Activated CD4-positive, alpha-beta T cell treated with anti-CD3 and anti-CD28 coated beads, Interleukin-2, amount 10 ng/mL, durations not matched to agents 7 days and 5 days (primary cell): ENCODE measurements at places on chromosomes 16 and 17. TPM values are rescaled to one million over a fixed set of nuclear protein-coding genes. Genes with fewer than 3 reads are reported as not detected.

ZSCAN10 gene
- 0.29 TPM for total RNA-seq

TMEM100 gene
- not detected for total RNA-seq

FMNL1 gene
- 391 TPM for total RNA-seq

CDC42EP4 gene
- total RNA-seq: 2.1 TPM

DNA sequence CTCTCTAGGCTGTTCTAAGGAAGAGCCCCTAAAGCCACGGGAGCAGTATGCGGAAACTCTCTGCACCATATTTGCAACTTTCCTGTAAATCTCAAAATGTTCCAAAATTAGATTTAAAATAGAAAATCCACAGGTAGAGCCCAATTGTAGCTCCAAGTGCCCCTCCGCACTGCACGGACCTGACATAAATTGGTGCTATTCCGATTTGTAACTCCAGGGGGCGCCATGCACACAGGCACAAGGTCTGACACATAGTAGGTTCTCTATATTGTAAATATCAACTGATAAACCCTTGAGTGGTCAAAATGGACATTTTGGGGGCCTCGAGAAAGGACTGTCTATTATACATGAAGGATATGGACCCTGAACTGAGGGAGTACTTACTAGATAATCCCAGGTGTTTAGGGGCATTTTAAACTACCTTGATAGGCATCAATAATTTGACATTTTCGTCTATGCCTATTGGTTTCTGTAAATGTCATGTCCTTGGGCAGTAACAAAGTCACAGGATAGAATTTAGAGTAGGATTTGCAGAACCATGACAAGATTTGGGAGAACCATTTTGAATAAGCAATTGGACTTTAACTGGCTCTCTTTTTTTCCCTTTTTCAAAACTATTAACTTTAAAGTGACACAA lies 36.6 kb upstream of the TMEM132E start:
- H3K4me3 ChIP-seq: no peak overlapping the region
- no peaks in the 10 kb centered on the region for H3K36me3 ChIP-seq
- H3K27me3 ChIP-seq: peaks cover 28% of the 10 kb centered on the region
- peak; percentile 66 for DNase-seq
- no peaks in the 10 kb centered on the region for H3K4me1 ChIP-seq

- no peaks in the 10 kb centered on the region for H3K36me3 ChIP-seq
- H3K27me3 ChIP-seq: peaks cover 7% of the 10 kb centered on the region
- no peak overlapping the region for H3K27ac ChIP-seq
These were observed 25.6 kb upstream of the CNOT1 start for GRCh38 chr16:58655215-58655596.

OGFOD3 gene
- 28.0 TPM for total RNA-seq

DNA sequence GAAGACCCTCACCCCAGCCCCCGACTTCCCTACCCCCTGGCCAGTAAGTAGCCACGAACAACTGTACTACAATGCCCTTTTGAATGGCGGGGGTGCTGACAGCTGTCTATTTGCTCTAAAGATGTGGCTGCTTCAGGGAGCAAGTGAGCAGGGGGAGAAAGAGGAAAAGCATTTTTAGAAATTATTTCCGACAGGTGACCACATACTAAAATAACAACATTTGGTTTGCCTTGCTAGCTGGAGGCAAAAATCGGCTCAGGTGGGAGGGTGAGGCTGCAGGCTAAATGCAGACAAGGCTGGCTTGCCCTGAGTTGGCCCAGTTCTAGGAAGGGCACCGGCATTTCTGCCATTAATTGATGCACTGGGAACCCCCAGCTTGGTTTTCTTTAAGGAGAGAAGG lies 188.5 kb downstream of the XYLT1 start:
- no peak overlapping the region for H3K4me3 ChIP-seq
- H3K27ac ChIP-seq: no peak overlapping the region
- peaks cover 2% of the 10 kb centered on the region for H3K36me3 ChIP-seq
- H3K4me1 ChIP-seq: peaks cover 17% of the 10 kb centered on the region
- no peaks in the 10 kb centered on the region for H3K27me3 ChIP-seq

DNA sequence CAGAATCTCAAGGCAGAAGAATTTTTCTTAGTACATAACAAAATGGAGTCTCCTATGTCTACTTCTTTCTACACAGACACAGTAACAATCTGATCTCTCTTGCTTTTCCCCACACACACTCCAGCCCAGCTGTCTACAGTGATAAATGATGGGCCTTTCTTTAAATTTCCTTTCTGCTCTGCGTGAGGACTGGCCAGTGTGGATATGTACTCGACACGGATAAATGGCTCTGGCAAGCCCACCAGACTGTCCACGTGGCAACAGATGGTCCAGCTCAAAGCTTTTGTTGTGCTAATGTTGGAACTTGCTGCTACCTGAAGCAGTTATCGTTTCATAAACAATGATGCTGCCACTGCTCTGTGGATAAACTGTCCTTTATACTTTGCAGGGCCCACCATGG lies 410.7 kb downstream of the TMEM114 start:
- no peaks in the 10 kb centered on the region for H3K27me3 ChIP-seq
- no peaks in the 10 kb centered on the region for H3K4me1 ChIP-seq
- H3K36me3 ChIP-seq: no peaks in the 10 kb centered on the region
- no peak for DNase-seq
- H3K27ac ChIP-seq: no peak overlapping the region
